ENCODE measurements at places on chromosomes 1 and 21.

DNA sequence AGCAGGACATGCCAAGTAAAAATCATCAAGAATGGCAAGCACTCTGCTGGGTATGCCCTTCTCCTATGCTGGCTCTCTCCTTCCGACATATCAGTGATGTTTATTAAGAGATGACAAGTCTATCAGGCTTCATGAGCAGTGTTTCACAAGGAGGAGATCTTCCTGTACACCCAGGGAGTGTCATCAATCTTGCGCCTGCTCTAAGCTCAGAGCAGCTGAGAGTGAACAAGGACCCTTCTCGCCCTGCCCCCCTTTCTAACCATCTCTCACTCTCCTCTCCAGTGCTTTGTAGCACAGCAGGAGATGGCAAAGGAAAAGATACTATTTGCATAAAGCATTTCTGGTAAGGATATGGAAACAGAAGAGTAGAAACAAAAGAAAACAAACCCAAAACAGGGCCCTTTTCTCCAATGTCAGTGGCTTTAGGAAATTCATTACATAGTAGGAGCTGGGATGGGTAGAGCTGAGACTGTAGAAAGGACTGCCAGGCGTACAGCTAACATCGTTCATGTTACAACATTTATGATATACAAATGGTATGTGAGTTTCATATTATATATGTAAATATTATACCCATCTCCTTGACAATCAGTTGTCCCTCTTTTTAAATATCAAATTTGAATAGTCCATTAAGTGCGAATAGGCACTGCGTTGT lies 201.7 kb downstream of the NUF2 start:
- DNase-seq: no peak

- no peak for DNase-seq
Measured at GRCh38 chr1:192260076-192260475, 56.7 kb upstream of the RGS21 start.

DNA sequence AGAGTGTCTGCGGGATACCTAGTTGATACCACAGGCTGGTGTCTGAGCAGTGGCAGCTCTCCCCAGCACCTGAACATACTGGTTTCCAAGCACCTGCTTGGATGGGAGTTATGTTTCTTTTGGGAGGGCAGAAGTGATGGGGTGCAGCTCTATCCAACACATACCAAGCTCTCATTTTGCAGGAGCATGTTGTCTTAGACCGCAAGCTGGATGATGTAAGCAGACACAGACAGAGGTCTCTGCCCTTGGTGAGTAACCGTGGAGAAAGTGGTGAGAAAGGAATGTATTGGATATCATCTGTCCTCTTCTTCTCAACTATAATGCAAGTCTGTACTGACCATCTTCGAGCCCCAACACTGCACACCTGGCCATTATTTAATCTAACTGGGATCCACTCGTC lies 37.4 kb downstream of the ZNF496 start:
- DNase-seq: no peak

- no peak for DNase-seq
Measured at GRCh38 chr1:31764312-31765040, at the start of gene ADGRB2. Gene ADGRB2, minus strand, starts transcription at chr1:31764340. Its CDS starts 7,119 bp downstream, at chr1:31757221.

DNA sequence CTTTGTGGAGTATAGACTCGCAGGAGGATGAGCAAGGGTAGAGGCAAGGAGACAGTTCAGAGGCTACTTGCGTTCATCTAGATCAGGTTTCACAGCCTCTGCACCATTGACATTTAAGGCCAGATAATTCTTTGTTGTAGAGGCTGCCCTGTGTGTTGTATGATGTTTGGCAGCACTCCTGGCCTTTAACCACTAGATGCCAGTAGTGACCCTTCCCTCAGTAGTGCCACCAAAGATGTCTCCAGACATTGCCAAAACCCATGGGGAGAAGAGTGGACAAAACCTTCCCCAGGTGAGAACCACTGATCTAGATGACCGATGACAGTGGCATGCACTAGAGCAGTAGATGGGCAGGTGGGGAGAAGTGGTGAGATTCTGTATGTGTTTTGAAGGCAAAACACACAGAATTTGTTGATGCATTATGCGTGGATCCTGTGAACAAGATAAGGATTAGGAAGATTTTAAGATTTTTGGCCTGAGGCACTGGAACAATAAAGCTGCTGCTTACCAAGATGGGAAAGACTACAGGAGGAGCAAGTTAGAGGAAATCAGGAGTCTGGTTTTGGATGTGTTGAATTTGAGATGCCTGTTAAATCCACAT lies 9.9 kb upstream of the COG2 start:
- no peak for DNase-seq

GRCh38 chr1:1118011-1118875 lies 2.4 kb upstream of the C1orf159 start:
- no peak for DNase-seq

GRCh38 chr1:7015022-7015421 lies 229.8 kb downstream of the CAMTA1 start:
- no peak for DNase-seq

GRCh38 chr1:89125240-89125912 lies 538 bp downstream of the GBP2 start:
- no peak for DNase-seq

DNA sequence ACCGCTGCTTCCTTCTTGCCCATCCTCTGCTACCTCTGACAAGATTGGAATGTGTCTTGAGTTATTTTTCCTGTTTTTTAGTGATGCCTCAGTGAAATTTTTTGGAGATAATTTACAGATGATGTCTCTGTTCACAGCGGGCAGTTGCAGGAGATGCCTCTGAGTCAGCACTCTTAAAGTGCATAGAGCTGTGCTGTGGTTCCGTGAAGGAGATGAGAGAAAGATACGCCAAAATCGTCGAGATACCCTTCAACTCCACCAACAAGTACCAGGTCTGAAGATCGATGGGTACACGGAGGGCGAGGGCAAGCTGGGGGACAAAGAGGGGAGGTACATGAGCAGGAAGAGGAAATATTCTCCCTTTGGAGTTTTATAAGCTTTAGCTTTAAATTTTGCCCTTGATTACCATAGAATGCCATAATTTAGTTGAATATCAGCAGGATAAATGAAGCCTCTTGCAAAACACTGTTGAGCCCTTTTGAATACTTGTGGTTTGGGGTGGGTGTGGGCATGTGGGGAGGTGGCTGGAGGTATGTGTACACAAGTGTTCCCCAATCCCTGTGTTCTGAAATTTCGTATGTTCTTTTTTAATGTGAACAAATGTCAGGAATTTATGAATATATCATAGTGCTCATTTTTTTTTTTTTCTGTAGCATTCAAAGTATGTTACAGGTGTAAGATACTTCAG lies 19.8 kb downstream of the ATP1A1 start:
- no peak for DNase-seq

- no peak for DNase-seq
Measured at GRCh38 chr1:3596663-3597598, 14.4 kb downstream of the MEGF6 start.

DNA sequence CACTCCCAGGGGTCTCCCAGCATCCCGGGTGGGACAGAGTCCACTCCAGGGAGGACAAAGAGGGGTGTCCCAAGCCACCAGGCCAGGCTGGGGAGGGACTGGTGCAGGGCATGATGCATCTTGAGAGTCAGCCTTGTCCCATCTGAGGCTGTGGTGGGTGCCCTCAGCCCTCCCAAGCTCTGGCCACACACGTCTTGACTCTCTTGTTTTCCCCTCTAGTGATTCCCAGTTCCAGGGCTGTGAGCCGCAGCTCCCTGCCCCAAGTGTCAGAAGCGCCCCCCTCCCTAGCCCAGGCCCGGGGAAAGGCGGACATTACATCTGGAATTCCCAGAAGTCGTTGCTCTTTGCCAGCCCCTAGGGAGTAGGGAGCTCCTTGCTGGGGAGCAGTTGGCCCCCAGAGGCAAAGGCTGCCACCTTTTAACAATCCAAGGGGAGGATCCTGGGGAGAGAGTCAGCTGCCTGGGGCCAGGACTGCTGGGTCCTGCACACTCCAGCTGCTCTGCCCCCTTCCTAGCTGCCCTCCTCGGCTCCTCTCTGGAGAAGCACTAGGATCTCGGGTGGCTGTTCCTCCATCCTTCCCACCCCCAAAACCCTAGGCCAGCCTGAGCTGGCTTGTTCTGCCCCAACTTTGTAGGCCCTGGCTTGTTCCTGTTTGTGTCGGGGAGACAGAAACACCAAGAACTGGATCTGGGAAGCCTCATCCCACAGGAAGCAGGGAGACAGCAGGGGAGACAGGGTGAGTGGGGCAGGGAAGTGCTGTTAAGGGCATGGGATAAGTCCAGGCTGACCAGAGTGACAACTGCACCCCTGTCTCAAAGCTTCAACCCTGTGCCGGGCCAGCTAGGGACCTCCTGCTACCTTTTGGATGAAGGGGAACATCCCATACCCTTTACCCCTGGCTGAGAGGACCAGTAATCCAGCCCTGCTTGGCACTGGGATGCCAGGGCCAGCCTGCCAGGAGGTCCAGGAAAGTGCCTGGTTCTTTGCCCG lies 3.2 kb upstream of the PTPN7 start:
- DNase-seq: no peak

- no peak for DNase-seq
Measured at GRCh38 chr1:207831517-207832327, 79.2 kb downstream of the CD34 start.

GRCh38 chr1:19802269-19802668 lies 2.6 kb upstream of the TMCO4 start:
- DNase-seq: no peak
